ENCODE measurements at places on chromosomes 3 and 15. TPM values are rescaled to one million over a fixed set of nuclear protein-coding genes. Genes with fewer than 3 reads are reported as not detected.

The SLC28A1 gene
- 1.6 TPM for total RNA-seq

DNA sequence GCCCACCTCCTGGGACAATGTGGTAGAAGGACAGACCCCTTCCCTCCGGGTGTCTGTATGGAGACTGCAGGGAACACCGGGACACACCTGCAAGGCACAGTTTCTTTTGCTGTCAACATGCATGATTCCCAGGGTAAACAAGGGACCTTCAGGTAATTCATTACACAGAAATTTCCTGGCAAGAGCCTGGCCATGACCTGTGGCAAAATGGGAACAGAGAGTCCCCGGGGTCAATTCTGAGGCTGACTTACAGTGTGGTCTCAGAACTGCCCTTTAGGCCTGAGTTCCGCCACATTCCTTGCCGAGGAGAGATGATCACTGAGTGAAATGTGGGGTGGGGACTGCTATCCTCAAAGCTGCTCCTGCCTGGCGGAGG is 6.3 kb downstream of the STARD5 start:
- peaks cover 5% of the 10 kb centered on the region for H3K36me3 ChIP-seq
- peaks cover 3% of the 10 kb centered on the region for H3K4me1 ChIP-seq
- no peaks in the 10 kb centered on the region for H3K27me3 ChIP-seq
- DNase-seq = no peak

- no peaks in the 10 kb centered on the region for H3K36me3 ChIP-seq
- H3K4me1 ChIP-seq = no peaks in the 10 kb centered on the region
- no peak overlapping the region for H3K27ac ChIP-seq
- DNase-seq = no peak
These were observed 52.9 kb upstream of the ICE2 start for GRCh38 chr15:60531801-60532200.

DNA sequence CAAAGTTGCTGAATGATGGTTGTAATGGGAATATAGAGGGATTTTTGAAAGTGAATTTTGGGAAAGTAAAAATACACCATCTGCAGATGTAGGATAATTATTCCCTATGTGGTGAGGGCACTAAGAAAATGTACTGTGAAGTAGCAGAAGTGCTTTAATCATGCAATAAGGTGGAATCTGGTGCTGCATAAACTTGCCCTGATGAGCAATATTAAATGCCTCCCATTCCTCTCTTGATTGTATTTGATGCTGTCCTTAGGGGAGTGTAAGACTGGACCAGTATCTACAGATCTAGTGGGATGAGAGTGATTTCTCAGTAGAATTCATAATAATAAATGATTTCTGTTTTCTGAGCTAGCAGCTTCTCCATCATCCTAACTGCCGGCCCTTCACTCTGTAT is 47.7 kb upstream of the ATP2C1 start:
- no peak for DNase-seq
- peaks cover 18% of the 10 kb centered on the region for H3K4me1 ChIP-seq
- no peak overlapping the region for H3K4me3 ChIP-seq
- no peaks in the 10 kb centered on the region for H3K36me3 ChIP-seq
